Amniotic epithelial cell (primary cell): ENCODE measurements at places on chromosomes 2 and 18.

- no peak for DNase-seq
Measured at GRCh38 chr2:240250150-240250984, 109.9 kb upstream of the OTOS start.

GRCh38 chr2:138531913-138532312 is 30.3 kb downstream of the SPOPL start:
- peak; percentile 80 for DNase-seq

- peak; percentile 62 for DNase-seq
Measured at GRCh38 chr2:65064728-65065552, 8.7 kb downstream of the CEP68 start.

- peak; percentile 26 for DNase-seq
Measured at GRCh38 chr18:55918444-55918843, 330.5 kb upstream of the TCF4 start.

DNA sequence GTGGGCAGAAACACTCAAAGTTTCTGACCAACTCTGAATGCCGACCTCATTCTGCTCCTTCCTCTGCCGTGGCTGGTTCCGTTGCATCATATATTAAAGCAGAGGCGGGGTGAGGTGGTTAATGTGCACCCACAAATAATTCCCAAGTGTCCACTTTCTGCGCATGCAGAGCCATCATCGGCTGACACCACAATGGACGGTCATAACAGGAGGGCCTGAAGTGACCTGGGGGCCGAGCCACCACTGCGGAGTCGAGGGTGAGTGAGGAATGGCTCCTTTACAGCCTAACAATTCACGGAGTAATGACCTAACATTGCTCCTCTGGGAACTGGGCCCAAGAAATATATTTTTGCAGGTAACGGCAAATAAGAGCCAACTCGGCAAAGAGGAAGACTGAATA is 32.9 kb upstream of the GLI2 start:
- no peak for DNase-seq

GRCh38 chr2:36441816-36442215 is 86.2 kb downstream of the CRIM1 start:
- peak; percentile 54 for DNase-seq

- DNase-seq, result no peak
Measured at GRCh38 chr2:20409039-20409438, 37.8 kb upstream of the RHOB start.

DNA sequence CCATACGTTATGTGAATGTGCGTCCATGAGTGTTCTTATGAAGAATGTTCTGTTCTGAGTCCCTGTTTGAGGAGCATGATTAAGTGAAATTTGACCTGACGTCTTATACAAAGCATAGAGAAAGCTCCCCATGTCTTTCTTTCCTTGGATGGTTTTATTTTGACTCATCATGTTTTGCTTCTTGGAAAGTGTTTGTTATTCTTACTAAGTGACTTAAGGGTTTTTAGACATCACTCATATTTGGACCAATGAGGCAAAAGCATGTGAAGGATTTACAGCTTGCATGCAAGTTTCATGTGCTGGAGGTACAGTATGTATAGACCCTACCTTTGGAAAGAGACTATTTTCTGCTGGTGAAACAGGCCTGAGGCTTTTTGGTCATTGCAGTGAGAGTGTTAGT is 33.5 kb upstream of the ZEB2 start:
- DNase-seq, result peak; percentile 95
